Right renal cortex interstitium (tissue), 3 donors: ENCODE measurements at places on chromosomes 6 and 20. TPM values are rescaled to one million over a fixed set of nuclear protein-coding genes. Genes with fewer than 3 reads are reported as not detected.

DNA sequence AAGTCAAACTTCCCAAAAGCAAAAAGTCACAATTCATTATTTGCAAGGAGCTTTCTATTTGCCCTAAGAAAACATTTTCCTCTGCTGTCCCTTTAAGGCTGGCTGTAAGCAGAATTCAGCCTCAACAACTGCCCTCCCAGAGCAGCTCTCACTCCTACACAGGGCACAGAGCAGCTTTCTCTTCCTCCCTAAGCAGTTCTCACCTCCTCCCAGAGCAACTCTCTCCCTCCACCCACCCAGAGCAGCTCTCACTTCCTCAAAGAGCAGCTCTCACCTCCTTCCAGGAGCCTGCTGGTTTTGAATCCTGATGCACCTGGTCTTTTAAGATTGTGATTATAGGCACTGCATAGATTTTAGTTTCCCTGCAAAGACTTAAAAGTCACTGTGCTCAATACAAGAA, 120.6 kb upstream of the TMEM181 start:
- no peak for DNase-seq

- DNase-seq = no peak
Measured at GRCh38 chr6:165573671-165574070, 89.4 kb downstream of the PDE10A start.

DNA sequence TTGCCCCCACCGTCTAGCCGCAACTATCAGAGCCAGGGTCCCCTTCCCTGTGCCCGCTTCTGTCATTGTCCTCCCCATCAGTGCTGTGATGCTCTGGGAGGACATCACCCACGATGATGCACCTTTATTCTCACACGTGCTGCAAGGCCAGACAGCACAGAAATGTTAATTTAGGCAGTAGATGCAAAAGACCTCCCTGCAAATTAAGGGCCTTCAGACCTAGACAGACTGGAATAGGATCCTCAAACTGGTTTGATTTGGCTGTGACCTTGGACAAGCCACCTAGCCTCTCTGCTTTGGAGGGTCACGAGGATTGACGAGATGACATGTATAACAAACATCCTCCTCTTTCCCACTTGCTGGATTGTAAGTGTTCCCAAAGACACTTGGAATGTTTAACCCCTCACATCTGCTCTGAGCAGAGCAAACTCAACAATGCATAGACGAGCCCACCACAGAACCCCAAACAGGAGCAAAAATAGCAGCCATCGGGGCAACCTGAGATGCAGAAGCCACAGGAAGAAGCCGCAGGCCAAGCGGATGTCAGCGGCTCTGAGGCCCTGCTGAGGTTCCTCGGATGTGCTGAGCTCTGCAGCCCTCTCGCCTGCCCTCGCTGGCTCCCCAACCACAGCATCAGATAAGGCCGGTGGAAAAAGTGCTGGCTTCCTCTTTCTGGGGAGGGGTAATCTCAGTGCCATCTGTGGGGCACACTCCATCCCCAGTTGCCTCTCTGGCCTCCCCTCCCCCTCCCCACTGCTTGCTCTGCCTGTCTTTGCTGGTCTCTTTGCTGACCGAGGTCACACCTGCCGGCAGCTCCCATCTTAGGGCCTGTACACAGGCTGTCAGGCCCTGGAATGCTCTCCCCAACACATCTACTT, 35.3 kb downstream of the TOX2 start:
- DNase-seq = no peak

DNA sequence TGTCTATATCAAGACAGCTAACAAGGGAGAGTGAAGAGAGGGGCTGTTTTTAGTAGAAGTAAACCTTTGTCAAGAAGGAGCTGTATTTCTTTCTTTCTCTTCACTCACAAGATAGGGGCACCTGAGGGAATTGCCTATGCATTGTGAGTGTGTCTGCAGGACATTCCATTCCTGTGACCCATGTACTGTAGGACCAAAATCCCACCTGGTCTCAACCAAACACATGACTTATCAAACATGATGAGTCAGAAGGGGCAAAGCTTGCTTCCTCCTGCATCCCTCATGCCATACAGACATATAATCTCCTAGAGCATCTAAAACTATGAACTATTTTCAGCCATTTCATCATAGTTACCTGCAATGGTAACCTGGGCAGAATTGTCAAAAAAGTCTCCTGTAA, 21.8 kb downstream of the PKHD1 start:
- DNase-seq = no peak

DNA sequence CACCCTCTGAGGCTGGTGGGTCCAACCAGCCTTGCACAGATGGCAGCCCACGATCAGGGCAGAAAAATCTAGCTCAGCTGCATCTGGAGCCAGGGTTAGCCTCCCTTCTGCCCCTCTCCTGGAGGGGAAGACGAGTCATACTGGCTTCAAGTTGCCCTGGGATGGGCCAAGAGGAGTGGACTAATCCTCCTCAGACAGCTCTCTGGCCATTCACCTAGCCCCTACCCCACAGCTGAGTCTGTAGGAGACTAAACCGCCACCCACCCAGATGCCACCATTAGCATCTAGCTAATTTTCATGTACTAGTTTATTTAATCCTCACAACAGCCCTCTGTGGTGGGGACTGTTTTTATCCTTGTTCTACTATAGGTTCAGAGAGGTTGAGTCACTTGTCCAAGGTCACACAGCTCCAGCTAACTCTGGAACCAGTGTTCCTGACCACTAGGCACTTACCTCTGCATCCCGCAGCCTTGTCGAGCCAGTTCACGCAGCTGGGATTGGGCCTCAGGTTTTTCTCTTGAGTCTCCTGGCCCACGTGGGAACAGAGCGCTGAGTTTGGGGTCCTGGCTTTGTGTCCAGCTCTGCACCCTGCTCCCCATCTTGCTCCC, 48.5 kb upstream of the CCDC167 start:
- DNase-seq = no peak

GRCh38 chr6:109877028-109878004, 100.8 kb upstream of the GPR6 start:
- no peak for DNase-seq

- DNase-seq = no peak
Measured at GRCh38 chr6:18132346-18132745, 9.9 kb upstream of the NHLRC1 start.

The FHL5 gene
- polyA plus RNA-seq = not detected

The SCRT2 gene
- polyA plus RNA-seq = 0.04 TPM

The EIF6 gene
- 149 TPM for polyA plus RNA-seq

The GSTA1 gene
- polyA plus RNA-seq = 2.0 TPM

The SLC22A1 gene
- polyA plus RNA-seq = 0.35 TPM
